CD4-positive, alpha-beta T cell (primary cell): ENCODE measurements at places on chromosomes 7 and 10.

DNA sequence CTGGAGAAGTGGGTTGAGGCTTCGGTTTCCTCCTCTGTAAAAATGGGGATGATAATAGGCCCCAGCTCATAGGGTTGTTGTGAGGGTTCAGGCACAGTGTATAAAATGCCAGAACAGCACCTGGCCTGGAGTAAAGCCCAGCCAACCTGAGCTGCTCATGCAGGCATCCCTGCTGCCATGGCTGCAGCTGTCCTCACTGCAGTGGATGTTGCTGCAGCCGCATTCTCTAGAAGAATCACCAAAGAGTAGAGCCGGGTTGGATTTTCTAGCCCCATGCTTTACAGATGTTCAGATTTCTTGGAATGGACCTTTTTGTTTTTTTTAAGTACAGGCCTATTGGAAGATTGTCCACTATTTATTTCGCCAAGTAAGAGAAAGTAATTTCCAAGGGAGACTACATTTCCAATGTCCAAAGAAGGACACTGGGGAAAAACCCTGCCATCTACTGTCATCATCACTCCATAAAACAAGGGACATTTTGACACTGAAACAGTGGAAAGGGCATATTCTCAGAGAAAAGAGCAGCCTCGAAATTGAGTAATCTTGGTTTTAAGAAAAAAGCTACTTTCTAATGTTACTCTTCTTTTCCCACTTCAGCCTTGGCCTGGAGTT is 147.5 kb upstream of the TCF7L2 start:
- no peak for DNase-seq

DNA sequence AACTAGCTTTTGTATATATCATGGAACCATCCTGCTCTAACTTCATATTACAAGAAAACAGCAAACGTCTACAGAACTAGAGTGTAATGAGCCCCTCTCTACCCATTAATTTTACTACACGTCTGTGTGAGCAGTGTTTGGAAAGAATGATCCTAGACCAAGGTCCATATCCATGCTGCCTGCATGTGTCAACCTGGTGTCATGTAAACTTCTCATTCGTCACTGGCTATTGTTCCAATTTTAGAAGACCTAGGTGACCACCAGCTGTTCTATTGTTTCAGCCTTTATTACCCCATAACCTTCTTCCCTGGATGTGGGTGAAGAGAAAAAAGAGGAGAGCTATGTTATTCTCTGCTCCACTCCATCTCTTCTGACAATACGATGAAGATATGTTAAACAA is 77.1 kb downstream of the CREM start:
- no peak for DNase-seq

DNA sequence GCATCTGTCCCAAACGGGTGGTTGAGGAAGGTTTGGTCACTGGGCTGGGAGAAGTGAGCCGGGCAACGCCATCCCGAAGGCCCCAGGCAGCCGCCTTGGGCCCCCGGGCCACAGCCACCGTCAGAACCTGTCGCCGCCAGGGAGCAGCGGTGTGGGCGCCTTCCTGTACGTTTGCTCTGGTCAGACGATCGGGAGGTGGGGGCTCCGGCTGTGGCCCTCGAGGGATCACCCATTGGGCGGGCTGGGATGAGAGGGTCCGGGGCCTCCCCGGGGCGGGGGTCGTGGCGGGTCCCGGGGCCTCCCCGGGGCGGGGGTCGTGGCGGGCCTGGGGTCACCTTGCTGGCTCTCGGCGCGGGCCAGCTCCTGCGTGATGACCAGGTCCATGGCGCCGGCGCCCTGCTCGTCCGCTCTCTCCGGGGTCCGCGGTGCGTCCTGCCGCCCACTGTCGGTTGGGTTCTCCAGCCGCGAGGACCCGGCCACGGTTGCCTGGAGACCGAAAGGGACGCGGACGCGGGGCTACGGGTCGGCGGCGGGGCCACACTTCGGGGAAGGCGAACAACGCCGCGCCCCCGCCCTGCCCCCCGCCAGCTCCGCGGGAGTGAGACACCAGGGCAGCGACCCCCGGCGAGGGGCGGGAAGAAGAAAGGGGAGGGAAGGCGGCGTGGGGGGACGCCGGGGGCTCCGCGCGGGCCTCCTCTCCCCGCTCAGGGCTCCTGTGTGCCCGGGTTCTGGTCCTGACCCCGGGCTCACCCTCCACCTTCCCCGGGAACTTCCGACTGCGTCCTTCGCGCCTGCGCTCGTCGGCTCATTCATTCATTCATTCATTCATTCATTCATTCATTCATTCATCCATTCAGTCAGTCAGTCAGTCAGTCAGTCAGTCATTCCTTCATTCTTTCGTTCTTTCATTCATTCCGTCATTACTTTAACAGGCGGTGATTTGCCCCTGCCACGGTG is at the start of gene CFAP46:
Gene CFAP46, minus strand, starts transcription at position 470 of the 957 bp plus-strand sequence. Its CDS starts 86 bp downstream, at position 384.
- peak; percentile 4 for DNase-seq

DNA sequence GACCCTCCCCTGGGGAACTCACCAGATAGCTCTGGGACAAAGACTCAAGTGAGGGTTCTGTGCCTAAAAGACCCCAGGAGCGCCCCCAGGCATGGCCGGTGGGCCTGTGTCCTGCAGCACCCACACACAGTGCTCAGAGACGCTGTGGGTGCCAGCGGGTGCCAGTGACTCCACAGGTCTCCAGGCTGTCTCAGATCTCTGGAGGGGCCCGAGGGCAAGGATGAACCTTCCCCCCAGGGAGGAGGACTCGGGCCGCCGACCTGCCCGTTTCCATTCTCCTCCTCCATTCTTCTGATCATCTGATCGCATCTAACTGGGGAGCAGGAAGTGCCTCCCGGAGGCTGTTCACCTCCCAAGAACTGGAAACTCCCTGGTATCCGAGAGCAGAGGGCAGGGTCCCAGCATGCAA is 980 bp downstream of the ADAM8 start:
- no peak for DNase-seq

DNA sequence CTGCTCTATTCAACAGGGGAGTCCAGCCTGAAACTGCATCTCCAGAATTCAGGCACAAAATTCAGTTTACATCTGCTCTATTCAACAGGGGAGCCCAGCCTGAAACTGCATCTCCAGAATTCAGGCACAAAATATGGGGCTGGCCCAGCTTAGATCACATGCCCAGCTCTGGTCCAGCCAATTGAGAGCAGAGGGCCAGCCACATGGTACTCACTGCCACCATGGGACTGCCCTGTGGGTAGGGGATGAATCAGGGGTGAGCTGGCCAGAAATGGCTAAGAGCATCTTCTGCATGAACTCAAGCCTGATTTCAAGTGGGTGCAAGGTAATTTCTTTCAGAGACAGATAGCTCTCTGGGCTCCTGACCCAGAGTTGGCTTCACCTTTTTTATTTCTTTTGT is 156.6 kb upstream of the LYZL2 start:
- no peak for DNase-seq

GRCh38 chr7:90853205-90853604 is 257.1 kb downstream of the CDK14 start:
- no peak for DNase-seq

GRCh38 chr7:103988468-103989199 is 824 bp downstream of the RELN start:
- DNase-seq = no peak

GRCh38 chr10:74675484-74675883 is 150.9 kb upstream of the KAT6B start:
- DNase-seq = no peak

GRCh38 chr7:110071192-110071591 is 1019.7 kb upstream of the LRRN3 start:
- no peak for DNase-seq

DNA sequence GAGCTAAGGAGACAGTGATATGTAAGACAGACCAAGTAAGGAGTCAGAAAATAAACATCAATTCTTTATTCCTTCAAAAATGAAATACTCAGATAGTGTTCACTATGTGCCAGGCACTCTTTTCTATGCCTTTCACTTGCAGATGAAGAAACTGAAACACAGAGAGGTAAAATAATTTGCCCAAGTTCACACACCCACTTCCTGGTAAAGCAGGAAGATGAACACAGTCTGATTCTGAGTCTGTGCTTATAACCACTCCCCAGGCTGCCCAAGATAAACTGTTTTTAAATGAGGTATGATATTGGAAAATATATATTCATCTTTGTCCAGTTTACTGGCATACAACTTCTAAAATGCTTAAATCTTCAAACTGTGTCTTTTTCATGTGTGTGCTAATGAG is 294.4 kb upstream of the NPVF start:
- DNase-seq = no peak

DNA sequence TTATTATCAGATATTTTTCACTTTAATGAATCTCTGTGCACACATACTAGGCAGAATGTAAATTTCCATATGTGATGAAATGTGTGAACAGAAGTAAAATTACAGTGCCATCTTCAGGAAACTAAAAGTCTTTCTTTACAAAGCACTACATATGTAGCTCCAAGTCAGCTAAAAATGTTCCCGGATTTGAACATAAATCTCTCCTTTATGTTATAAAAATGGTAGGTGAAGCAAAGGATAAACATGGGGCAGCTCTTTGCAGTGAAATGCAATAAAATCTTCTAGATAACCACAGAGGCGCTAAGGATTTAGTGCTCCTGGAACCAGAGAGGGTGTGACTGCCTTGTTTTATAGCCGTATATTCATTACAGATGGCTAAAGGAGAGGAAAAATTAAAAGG is 104.9 kb upstream of the C7orf33 start:
- DNase-seq = no peak

GRCh38 chr7:106386958-106387357 is 102.2 kb upstream of the NAMPT start:
- DNase-seq = no peak

DNA sequence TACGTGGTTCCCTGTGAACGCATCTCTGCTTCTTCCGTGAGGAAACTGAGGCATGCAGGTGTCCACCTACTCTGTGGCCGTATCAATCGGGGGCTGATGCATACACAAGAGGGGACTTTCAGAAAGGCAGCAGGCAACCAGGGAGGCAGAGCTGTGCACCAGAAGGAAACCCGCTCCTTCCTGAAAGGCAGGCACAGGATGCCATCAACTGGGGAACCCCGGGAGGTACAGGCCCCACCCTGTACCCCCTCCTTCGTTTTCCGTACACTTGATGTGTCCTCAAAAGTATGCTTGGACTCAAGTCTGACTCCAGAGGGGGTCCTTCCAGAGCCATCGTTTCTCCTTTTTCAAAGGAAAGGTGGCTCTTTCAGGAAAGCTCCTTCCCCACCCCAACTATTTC is 59.5 kb downstream of the ASB13 start:
- DNase-seq = peak; percentile 8

DNA sequence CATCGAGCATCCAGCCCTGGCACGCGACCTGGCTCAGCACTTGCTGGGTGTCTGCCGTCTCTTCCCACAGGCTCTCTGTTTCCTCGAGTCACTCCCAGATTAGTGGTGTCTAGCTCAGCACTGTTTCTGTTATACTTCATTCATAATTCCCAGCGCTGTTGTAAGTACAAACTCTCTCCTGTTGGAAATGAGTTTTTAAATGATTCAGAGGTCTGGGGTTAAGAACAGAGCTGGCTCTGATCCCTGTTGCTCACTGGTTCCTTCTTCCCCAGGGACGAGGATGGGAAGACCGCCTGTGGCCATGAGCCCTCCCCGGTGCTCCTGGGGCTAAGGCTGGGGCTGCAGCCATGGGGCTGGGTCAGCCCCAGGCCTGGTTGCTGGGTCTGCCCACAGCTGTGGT is 17.3 kb upstream of the C10orf95 start:
- DNase-seq = no peak

DNA sequence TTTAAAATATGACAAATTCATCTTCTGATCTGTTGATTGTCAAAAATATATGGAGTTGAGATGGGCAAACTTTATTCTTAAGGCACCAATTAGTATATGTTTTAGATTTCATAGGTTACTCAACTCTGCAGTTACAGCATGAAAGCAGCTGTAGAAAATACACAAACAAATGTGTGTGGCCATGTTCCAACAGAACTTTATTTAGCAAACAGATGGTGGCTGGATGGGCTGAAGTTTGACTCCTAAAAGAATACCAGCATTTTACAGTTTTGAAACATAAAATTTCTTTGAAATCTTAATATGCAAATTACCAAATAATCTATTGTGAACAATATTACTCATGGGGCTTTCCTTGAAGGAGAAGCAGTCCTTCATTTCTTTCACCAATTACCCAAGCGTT is 1206.0 kb upstream of the LRRTM3 start:
- DNase-seq = no peak

- no peak for DNase-seq
Measured at GRCh38 chr10:110852947-110853346, 18.8 kb upstream of the PDCD4 start.
